ENCODE measurements at places on chromosomes 2 and 18.

DNA sequence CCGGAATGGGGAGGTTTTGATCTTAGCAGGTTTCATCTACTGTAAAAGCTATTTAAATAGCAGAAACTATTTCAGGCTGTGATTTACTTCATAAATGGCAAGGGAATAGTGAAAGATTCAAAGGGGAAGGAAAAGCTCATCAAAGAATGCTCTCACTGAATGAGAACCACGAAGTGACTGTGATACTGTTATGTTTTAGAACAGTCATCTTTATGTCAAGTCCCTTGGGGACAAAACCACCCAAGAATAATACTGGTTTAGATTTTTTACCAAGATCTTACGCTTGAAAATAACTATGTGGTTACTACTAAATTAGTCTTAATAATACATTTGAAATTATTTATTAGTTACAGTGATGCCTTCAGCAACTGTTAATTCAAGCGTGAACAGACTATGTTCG is 28.1 kb downstream of the FARSB start:
- no peak for DNase-seq

GRCh38 chr2:235851828-235852525 is 316.2 kb downstream of the GBX2 start:
- DNase-seq, result no peak

DNA sequence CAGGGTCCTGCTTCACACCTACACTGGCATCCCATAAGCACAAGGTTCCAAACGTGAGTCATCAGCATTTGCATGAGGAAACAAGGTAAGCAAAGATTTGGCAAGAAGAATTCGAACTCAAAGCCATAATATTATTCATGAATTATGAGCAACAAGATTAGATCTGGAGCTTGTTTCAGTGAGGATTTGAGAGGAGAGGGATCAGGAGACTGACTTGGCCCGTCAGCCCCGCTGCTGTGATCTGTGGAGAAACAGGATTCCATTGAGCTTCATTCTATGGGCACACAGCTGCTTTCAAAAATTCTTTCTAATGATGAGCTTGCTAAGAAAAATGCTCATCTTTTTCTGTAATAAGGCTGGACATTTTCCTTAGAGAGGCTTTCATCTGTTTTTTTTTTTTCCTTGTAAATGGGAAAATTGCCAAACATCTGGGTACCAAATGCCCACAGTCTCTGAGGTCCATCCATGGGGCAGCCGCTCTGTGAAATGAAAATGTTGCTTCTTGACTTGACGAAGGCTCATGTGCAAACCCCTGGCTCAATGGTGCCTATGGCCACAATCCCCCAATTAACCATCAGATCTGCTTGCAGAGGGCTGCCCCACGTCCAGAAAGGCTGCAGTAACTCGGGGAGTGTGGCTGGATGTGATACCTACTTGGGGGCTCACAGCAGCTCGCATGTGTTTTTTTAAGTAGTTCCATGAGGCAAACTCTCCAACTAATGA is 179.3 kb downstream of the TMEM18 start:
- DNase-seq, result no peak

DNA sequence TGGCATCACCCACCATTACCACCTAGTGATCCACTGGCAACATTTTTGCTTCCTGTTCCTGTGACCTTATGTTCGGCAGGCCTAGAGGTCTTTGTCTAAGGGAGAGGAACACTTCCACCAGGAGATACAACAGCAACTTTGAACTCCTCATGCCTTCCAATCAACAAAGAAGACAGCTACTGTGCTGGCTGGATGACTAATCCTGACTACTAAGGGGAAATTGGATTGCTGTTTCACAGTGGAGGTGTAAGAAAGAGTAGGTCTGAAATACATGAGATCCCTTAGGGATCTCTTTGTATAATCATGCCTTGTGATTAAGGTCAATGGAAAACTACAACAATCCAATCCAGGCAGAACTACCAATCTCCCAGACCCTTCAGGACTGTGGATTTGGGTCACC is 45.2 kb downstream of the EIF2AK3 start:
- DNase-seq, result no peak

- no peak for DNase-seq
Observed at GRCh38 chr2:233544200-233544610, 22.4 kb downstream of the USP40 start.

GRCh38 chr2:1594123-1594372 is 150.3 kb downstream of the PXDN start:
- no peak for DNase-seq

DNA sequence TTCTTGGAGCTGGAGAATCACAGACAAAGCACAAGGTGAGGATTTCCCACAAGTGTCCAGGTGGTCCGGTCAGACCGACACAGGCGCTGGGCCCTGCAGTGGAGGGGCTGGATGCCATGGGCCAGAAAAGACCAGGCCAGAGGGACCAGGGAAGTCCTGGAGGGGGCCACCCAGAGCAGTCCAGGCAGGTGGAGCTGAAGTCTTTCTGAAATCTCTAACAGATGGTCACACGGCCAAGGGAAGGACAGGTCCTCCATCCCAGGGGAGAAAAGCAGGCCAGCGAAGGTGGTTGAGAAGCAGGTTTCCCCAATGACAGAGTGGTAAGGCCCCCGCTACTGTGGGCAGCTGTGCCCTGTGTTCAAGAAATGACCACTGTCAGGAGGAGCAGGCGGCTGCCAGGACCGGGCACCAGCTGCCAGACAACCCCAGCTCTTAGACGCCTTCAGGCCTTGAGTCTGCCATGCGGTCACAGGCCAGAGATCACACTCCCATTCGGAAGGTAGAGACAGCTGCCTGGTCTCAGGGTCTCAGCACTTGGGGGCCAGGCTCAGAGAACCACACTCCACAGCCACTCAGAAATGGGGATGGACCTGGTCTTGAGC is 25.9 kb downstream of the HS1BP3 start:
- DNase-seq, result no peak

DNA sequence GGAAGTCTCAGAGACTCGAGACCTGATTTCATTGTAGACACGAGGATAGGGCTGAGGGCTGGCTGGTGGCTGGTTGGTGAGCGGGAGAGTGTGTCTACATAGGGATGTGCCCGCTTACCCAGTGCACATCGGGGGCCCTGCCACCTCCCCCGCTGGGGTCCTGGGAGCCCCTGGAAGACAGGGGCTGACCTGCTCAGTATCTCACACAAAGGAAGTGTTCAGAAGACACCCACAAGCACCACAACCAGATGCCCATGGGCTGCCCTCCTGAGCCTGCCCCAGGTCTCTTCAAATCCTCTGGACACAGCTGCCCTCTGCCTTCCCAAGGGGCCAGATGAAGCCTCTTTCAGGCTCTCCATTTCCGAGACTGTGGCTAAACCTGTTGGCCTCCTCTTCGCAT is 43.1 kb downstream of the MYCN start:
- DNase-seq, result no peak

GRCh38 chr18:51716277-51716676 is 518.8 kb upstream of the MEX3C start:
- no peak for DNase-seq

DNA sequence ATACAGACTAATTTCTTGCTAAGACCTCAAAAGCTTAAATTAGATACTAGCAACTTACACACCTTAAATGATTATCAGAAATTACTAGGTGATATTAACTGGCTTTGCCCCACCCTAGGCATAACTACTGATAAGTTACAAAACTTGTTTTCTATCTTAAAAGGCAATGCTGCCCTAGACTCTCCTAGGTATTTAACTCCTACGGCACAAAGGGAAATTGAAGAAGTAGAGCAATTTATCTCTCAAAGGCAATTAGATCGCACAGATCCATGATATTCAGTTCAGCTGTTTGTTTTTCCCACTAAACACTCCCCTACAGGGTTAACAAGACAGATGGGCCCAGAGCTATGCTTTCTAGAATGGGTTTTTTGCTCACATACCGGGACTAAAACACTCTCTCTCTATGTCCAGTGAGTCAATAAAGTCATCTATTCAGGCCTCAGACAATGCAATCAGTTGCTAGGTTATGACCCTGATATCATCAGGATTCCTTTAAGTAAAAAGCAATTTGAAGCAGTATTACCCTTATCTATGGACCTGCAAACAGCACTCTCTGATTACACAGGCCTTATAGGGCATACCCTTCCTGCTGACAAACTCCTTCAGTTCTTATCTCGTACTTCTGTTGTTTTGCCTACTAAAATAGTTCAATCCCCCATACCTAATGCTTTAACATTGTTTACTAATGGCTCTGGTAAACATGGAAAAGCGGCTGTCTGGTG is 14.3 kb downstream of the MAP3K2 start:
- DNase-seq, result no peak

GRCh38 chr2:235059161-235059560 is 107.3 kb downstream of the SH3BP4 start:
- DNase-seq, result no peak

DNA sequence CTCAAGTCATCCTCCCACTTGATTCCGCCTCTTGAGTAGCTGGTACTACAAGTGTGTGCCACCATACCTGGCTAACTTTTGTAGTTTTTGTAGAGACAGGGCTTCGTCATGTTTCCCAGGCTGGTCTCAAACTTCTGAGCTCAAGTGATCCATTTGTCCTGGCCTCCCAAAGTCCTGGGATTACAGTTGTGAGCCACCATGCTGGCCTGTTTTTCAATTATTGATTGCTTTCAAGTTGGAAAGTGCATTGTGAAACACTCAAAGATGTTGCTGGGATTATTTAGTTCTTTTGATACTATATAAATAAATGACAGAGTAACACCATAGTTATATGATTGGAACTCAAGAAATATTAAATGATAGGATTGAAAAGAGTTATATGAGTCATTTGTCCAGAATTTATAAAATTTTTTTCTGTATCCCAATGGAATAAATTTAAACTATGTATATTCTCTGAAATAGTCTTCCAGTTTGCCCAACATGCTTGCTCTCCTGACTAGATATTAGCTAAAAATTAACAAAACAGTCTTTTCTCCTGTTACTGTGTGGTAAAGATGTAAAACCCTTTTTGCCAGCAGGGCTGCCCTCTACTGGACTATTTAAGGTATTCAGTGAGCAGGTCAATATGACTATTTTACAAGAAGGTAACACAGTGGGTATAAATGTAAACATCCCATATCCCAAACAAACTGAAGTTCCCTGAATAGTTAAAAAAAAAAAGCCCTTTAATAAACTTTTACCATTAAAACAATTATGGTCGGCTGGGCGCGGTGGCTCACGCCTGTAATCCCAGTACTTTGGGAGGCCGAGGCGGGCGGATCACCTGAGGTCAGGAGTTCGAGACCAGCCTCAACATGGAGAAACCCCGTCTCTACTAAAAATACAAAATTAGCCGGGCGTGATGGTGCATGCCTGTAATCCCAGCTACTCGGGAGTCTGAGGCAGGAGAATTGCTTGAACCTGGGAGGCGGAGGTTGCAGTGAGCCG is 42.7 kb downstream of the ACSL3 start:
- peak; percentile 57 for DNase-seq

DNA sequence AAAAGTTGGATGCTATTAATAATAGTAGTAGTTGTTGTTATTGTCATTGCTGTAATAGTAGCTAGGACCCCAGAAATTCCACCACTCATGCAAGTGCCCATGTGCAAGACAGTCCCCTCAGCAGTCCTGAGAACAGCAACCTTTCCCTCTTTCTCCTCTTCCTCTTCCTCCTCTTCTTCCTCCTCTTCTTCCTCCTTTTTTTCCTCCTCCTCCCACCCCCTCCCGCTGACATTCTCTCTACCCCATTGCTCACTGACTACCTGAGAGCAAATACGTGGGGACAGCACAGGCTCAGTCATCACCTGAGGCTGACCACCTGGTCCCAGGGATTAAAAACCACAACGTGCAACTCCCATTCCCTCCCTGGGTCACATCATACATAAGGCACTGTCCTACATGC is 41.8 kb downstream of the SMAD7 start:
- no peak for DNase-seq

GRCh38 chr2:71826826-71827523 is 320.7 kb downstream of the CYP26B1 start:
- no peak for DNase-seq

DNA sequence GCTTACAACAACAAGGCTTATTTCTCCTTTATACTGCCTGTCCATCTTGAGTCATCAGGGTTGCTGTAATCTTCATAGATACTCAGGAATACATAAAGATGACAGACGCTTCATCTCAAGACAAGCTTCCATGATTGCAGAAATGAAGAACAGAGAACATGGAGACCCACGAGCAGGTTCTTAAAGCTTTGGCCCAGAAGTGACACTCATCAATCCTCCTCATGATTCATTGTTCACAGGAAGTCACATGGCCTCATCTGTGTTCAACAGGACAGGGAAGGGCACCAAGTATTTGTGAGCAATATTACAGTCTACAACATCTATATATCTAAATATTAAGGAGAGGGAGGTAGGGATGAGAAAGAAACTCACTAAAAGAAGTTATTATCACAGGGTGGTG is 36.5 kb upstream of the PGAP1 start:
- no peak for DNase-seq

DNA sequence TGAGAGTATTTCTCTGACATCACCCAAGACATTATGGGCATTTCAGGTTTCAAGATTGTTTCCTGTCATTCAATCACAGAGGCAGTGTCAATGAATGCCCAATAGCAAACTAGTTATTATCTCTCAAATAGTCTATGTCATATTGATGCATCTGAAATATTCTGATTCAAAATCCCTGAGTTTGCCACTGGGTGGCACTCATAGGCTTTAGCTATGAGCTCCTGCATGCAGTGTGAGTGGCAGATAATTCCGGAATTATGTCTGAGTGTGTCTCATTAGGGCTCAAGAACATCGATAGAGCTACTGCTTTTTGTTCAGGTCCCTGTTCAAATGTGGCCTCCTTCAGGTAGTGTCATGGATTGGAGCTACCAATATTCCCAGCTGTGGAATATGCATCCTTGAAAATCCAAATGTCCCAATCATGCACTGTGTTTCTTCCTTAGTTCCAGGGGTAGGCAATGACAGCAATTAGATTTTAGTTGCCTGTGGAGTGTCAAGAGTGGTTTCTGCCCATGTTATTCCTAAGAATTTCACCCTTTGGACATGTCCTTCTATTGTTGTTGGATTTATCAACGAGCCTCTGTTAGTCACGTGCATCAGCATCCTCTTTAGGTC is 7.8 kb upstream of the OR6B3 start:
- DNase-seq, result peak; percentile 63

- no peak for DNase-seq
Observed at GRCh38 chr18:505483-506122, 5.1 kb upstream of the COLEC12 start.

GRCh38 chr2:64179582-64180321 is 35.5 kb upstream of the PELI1 start:
- peak; percentile 13 for DNase-seq

GRCh38 chr2:188573453-188573852 is 281.8 kb downstream of the GULP1 start:
- no peak for DNase-seq

Measured in CD4-positive, alpha-beta T cell treated with Interleukin-12 subunit alpha and Interleukin-12 subunit beta, for 1 hour (primary cell).